ENCODE measurements at places on chromosomes 16 and 17.

DNA sequence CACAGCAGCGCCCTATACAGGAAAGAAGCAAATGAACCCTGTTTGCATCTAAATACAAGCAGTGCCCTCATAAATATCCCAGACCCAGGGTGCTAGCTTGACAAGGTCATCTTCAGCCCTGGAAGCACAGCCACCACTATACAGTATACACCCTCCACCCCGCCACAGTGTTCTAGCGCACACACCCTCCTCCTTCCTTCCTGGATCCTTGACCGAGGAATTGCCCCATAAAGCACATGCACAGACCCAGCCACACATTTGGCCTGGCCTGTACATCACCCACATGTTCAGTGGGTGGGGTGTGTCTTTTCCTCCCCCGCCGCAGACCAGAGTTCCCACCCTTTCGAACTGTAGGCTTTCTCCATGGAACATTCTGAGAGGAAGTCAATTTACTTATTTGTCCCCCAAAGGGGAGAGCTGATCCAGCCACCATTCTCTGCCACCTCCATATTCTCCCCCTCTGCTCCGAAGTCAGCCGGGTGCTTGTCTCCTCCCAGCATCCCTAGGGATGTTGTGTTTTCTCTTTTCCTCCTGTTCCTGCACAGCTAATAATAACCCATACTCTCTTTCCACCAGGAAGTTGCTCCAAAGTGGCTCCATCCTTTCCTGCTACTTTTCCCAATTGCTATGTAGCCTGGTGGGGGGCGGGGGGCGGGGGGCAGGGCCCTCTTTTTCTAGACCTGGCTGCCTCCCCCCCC lies 6.6 kb downstream of the ABI3 start:
- no peaks in the 10 kb centered on the region for H3K36me3 ChIP-seq
- peaks cover 18% of the 10 kb centered on the region for H3K27me3 ChIP-seq
- H3K27ac ChIP-seq: no peak overlapping the region

DNA sequence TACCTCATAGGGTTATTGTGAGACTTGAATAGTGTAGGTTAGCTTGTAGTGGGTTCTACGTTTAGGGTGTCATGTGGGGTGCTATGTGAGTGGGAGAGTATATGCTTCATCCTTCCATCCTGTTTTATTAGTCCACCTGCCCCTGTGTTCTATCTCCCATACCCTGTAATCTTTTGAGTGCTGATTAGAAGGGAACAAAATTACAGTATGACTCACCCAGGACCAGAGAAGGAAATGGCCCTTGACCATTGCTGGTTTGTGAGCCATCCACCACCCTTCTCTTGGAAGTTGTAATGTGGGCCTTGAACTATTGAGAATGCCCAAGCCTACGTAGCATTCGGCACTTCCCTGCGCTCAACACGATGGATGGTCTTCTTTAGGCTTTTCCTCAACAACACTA lies 17.1 kb downstream of the SAP30BP start:
- peaks cover 88% of the 10 kb centered on the region for H3K4me1 ChIP-seq
- H3K4me3 ChIP-seq: peak overlapping the region; percentile 78
- peaks cover 44% of the 10 kb centered on the region for H3K36me3 ChIP-seq
- peak; percentile 39 for DNase-seq
- H3K27me3 ChIP-seq: peaks cover 5% of the 10 kb centered on the region
- H3K27ac ChIP-seq: peak overlapping the region; percentile 96

DNA sequence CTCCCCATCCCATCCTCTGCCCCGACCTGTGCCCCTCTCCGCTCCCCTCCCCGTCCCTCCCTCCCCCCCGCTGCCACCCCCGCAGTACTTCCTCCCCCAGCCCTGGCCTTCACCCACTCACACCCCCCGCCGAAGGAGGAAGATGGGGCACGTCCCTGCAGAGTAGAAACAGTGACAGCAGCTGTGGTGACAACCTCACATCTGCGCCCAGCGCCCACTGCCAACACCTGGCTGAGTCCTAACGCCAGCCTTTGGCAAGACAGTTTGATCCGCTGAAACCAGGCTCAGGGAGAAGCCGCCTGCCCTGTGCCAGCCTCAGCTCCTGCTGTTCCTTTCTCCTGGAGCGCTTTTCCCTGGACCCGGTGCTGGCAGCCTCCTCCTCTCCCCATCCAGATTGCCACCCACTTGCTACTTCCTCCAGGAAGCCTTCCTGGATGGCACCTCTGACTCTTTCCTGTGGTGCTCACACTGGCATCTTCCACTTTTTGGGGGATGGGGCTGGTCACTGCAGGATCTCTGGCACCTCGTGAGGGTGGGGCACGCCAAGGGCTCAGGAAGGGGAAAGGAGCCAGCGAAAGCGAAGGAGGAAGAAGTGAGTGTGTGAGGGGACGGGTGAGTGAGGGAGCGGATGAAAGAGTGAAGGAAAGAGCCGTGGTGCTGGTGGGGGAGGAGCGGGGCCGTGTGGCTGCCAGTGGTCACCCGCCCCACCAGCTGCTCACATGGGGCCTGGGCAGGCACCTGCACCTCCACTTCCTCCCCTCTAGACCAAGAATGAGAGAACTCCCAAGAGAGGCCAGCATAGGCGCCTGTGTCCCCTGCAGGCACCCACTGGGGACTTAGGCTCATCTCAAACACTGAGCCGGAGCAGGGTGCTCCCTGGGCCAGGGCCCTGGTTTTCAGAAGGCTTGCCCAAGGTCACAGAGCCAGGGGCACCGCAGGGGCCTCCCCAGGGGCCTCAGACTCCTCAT lies 27.0 kb downstream of the ZFPM1 start:
- H3K4me3 ChIP-seq: no peak overlapping the region
- no peak overlapping the region for H3K27ac ChIP-seq
- H3K36me3 ChIP-seq: no peaks in the 10 kb centered on the region
- no peaks in the 10 kb centered on the region for H3K27me3 ChIP-seq
- no peak for DNase-seq

DNA sequence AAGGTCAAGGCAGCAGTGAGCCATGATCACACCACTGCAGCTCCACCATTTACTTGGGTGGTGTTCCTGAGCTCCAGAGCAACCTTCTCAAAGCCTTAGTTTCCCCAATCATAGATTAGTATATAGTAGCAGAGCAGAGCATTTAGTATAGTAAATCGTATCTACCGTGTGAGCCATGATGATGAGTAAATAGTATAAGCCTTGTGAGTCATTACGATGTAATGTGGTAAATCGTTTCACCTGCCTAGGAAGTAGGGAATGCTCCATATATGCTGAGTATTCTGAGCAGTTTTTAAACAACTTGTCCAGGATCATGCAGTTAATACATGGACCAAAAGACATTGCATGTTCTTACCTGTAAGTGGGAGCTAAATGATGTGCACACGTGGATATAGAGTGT lies 66.4 kb downstream of the SCNN1B start:
- DNase-seq: no peak
- no peaks in the 10 kb centered on the region for H3K4me1 ChIP-seq
- H3K27me3 ChIP-seq: peaks cover 12% of the 10 kb centered on the region

GRCh38 chr17:80466188-80466705 lies 10.2 kb downstream of the NPTX1 start:
- peaks cover 61% of the 10 kb centered on the region for H3K27me3 ChIP-seq
- H3K4me3 ChIP-seq: no peak overlapping the region
- no peaks in the 10 kb centered on the region for H3K36me3 ChIP-seq

DNA sequence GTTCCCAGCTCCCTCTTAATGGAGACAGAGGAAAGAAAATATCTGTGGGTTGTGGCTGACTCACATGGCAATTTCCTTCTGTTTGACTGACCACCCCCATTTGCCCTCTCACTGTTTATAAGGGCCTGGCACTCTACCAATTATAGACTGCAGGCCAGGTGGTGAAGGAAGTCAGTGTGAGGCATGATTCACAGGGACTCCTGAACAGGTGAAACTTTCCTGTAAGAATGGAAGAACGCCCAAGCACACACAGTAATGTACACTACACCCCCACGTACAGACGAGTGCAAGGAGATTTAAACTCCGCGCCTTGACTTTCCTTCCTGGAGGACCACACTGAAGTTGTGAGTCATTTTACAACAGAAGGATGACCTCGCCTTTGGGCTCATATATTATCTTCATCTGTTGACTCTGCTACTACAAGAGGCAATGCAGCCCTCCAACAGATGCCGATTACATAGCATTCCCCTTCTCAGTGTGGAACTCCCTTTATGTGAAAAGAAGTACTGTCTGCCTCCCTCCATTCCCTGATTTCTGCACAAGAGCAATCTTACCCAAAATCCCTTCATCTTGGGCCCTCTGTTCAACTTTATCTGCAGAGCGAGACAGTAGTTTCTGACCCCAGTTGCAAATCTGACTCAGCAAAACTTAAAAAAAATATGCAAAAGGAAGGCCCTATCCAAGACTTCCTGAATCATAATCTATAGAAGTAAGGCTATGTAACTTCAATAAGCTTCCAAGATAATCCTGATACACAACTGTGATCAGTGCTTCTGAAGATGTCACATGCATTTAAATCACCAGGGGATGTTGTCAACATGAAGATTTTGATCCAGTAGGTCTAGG lies 163.6 kb downstream of the SHISA6 start:
- H3K36me3 ChIP-seq: peaks cover 6% of the 10 kb centered on the region
- no peak for DNase-seq
- H3K27ac ChIP-seq: no peak overlapping the region
- no peaks in the 10 kb centered on the region for H3K27me3 ChIP-seq
- no peaks in the 10 kb centered on the region for H3K4me1 ChIP-seq

GRCh38 chr17:78764871-78765270 lies 17.2 kb downstream of the CYTH1 start:
- no peaks in the 10 kb centered on the region for H3K27me3 ChIP-seq
- H3K27ac ChIP-seq: no peak overlapping the region
- H3K36me3 ChIP-seq: no peaks in the 10 kb centered on the region

- H3K36me3 ChIP-seq: no peaks in the 10 kb centered on the region
- peaks cover 41% of the 10 kb centered on the region for H3K4me1 ChIP-seq
- H3K27ac ChIP-seq: no peak overlapping the region
- H3K4me3 ChIP-seq: no peak overlapping the region
- H3K27me3 ChIP-seq: peaks cover 4% of the 10 kb centered on the region
Observed at GRCh38 chr16:27430923-27431484, 29.0 kb downstream of the IL21R start.

DNA sequence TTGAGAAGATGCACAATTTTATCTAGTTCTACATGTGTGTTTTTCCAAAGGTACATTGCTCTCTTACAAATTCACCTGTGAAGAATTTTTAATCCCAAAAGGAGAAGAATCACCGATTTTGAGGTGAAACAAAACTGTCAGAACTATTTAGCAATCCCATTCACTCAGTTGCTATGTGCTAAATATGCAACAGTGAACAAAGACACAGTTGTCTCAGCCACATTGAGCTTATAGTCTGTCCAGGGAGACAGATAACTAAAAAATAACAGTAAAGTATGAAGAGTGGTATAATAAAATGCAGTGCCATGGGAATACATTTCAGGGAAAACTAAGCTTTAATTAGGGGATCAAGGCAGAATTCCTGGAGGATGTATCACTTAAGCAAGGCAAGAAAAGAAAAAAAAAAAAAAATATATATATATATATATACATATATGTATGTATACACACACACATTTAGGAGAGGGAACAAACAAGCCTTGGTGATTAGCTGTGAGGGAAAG lies 110.4 kb downstream of the SPAG9 start:
- DNase-seq: no peak
- H3K36me3 ChIP-seq: peaks cover 4% of the 10 kb centered on the region
- H3K27ac ChIP-seq: no peak overlapping the region
- no peaks in the 10 kb centered on the region for H3K27me3 ChIP-seq
- peaks cover 33% of the 10 kb centered on the region for H3K4me1 ChIP-seq
- no peak overlapping the region for H3K4me3 ChIP-seq

DNA sequence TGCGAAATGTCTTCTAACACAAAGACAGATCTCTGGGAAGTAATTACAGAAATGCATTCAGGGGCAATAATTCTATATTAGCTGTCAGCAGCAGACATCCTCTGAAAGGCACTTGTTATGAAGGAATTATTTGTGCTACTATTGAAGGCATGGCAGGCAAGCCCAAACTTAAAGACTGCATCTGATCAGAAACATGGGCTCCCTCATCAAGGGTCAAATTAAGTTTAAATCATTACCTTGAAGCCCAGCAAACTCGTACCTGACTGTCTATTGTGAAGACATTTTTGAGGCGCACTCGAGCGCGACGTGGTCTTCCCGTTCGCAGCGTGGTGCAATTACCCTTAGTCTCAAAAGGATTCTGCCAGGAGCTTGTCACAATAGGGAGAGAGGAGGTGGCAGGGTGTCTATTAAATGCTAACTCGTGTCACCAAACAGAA lies 110.6 kb downstream of the ZNF423 start:
- H3K27ac ChIP-seq: no peak overlapping the region
- H3K27me3 ChIP-seq: peaks cover 4% of the 10 kb centered on the region
- no peak overlapping the region for H3K4me3 ChIP-seq
- no peaks in the 10 kb centered on the region for H3K36me3 ChIP-seq
- H3K4me1 ChIP-seq: no peaks in the 10 kb centered on the region
- no peak for DNase-seq

GRCh38 chr17:75976175-75976848 lies 2.7 kb downstream of the ACOX1 start:
- H3K27me3 ChIP-seq: peaks cover 4% of the 10 kb centered on the region
- peaks cover 28% of the 10 kb centered on the region for H3K36me3 ChIP-seq
- peak overlapping the region; percentile 1 for H3K27ac ChIP-seq
